ENCODE measurements at places on chromosomes 1 and 21.

DNA sequence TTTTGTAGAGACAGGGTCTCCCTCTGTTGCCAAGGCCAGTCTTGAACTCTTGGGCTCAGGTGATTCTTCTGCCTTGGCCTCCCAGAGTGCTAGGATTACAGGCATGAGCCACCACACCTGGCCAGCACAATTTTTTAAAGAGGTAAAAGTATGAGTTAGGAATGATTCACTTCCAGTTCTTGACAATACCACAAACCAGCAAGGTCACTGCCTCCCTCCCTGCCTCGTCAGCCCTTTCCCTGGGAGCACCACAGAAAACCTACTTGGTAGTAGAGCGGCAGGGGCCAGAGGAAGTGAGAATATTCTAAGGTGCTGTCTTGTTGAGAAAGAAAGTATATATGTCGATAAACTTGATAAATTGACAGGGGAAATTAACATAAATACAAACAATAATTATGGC is 10.8 kb upstream of the CDA start:
- DNase-seq = no peak

DNA sequence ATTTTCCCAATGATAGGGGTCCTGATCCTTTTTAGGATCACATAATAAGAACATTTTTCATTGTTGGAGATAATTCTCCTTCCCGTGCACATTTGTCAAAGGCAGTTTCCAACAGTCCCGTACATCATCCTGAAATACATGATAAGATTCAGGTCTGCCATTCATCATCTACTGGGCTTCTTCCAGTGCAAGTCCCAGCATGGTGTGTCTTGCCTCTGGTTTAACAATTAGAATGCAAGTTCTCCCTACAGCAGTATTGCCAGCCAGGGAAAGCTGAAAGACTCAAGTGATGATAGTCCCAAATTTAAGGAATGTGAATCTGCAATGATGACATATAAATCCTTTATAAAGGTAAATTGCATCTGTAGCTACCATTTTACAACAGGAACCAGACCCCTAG is 146.2 kb downstream of the DAB1 start:
- DNase-seq = no peak

DNA sequence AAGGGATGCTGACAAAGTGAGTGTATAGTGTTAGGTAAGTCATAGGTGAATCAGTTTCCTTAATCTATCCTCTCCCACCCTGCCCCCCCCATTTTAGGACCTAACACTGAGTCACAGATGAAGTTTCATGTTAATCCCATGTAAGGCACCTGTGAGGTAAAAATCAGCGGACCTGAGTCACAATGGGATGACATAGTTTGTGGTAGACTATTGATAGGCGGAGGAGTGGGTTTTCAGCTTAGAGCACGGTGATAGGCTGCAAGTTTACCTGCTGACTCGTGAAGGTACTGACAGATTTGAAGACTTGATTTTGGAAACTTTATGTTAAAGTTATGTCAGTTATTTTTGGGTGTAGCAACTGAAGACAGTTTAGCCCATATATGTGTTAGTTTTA is 1.7 kb downstream of the TOR1AIP1 start:
- DNase-seq = no peak

DNA sequence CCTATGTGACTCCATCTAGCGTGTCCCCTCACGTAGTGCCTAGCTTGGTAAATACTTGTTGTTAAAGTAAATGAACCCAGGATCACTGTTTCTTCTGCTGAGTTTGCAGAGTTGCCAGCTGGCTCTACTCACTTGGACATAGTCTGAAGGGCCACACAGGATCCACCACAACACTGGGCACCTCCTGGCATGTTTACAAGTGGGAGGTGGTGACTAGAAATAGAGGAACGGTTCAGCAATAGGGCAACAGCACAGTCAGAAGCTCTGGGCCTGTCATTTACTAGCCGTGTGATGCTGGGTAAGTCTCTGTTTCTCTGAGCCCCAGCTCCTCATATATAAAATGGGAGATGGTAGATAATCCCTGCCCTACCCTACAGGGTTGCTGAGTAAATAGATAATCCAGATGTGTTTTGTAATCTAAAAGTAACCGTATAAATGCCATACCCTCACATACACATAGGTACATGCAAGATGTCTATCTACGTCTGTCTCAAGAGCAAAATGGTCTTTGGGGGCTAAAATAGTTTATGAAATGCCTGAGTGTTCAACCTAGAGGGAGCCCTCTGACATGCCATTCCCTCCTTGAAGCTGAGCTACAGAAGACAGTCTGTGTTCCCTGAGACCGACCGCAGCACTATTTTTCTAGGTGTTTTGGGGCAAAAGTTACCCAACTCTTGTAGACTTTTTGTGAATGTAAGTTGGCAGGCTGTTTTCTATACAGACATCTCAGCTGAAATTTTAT is 20.5 kb downstream of the RNF220 start:
- DNase-seq = no peak

DNA sequence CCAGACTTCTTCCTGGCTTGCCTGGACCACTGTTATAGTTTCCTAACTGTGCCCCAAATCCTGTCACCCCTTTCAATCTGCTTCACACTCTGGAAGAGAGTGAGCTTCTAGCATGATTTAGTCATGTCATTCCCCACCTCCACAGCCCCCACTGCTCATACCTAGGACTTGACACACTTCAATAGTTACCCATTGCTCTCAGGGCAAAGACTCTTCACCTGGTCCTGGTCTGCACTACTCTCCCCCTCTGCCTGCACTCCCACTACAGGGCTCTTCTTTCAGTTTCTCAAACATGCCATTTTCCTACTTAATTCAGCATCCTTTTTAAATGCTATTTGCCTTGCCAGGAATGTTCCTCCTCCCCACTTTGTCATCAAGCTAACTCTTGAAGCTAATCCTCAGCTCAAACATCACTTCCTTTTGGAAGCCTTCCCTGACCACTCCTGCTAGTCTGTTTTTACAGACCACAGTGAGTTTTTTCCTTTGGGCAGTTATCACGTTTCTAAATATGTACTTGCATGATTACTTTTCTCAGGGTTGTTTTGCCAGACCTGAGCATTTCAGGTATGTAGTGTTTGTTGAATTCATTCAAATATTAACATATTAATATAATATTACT is 24.7 kb downstream of the CYP2J2 start:
- no peak for DNase-seq

DNA sequence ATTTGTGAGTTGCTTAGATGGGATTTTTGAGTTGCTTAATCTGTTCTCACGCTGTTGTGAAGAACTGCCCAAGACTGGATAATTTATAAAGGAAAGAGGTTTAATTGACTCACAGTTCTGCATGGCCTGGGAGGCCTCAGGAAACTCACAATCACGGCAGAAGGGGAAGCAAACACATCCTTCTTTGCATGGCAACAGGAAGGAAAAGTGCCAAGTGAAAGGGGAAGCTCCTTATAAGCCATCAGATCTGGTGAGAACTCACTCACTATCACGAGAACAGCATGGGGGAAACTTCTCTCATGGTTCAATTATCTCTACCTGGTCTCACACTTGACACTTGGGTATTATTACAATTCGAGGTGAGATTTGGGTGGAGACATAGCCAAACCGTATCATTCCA is 10.3 kb downstream of the CLIC6 start:
- DNase-seq = no peak

GRCh38 chr1:44546403-44547053 is 127.8 kb downstream of the TMEM53 start:
- DNase-seq = no peak

GRCh38 chr21:37793660-37794059 is 122.6 kb downstream of the KCNJ6 start:
- DNase-seq = no peak

DNA sequence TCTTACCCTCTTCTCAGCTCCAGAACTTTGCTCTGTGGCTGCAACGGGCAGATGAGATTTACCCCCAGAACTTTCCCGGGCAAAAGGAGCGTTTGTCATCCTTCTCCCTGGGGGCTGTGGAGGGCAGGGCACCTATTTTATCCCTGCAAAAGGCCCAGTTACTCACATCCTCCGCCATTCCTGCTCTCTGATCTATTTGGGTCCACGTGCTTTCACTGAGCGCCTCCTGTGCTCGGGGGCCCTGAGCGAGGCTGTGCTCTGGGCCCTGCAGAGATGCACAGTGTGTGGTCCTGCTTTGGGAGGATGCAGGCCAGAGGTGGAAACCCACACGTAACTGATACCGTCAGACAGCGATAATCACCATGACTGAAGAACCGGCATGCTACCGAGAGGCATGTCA is 2.4 kb upstream of the CSMD2 start:
- DNase-seq = no peak

DNA sequence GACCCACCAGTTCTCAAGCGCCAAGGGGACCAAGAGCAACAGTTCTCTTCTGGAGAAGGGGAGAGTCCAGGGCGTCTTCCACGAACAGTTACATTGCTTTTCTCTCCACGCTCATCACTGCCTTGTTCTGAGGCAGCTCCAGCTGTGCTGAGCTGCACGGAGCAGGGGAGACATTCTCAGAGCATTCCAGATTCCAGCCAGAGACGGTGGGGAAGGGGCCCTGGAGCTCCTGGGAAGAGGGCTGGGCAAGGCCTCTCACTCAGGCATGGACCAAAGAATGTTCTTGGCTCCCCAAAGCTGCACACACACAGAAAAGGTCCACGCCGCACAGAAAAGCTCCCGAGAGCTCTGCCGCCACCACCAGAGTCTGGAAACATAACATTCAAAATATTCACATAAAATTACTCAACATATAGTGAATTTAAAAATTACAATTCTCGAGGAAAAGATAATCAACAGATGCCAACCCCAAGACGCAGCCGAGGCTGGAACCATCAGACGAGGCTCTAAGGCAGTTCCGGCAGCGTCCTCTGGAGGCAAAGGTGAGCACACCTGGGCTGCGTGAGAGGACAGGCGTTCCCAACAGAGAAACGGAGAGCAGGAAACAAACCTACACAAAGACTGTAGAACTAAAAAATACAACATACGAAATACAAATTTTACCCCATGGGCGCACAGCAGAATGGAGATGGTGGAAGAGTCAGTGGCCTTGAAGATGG is 40.5 kb downstream of the UBE2G2 start:
- DNase-seq = no peak
